ENCODE measurements at places on chromosomes 13 and 19.

DNA sequence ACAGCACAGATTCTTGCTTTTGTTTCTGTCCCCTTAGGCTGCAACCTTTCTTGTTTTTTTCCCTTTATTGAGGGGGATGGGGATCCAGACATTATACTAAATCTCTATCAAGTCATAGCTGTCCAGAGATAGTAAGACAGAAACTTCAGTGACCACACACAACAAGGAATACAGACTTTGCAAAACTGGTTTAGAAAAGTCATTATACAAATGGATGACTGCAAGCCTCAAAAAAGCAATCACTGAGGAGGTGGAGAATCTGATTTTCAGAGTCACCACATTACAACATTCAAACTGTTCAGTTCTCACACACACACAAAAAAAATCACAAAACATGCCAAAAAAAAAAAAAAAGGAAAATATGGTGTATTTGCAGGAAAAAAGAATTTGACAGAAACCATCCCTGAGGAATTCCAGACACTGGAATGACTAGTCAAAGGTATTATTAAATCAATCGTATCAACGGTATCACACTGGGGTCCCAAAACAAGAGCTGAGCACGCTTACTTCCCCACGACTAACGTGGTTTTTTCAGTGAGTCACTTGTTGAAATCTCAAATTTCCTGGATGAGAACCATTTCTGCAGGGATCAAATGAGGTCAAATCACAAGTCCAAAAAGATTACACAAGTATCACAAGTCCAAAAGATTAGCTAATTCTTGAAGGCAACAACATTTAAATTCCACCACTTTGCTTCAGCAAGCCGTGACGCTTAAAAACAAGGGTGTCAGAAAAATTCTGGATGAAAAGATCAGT lies 41.2 kb downstream of the USP12 start:
- no peak for DNase-seq

GRCh38 chr13:50276550-50276949 lies 261.3 kb downstream of the KCNRG start:
- DNase-seq, result no peak

DNA sequence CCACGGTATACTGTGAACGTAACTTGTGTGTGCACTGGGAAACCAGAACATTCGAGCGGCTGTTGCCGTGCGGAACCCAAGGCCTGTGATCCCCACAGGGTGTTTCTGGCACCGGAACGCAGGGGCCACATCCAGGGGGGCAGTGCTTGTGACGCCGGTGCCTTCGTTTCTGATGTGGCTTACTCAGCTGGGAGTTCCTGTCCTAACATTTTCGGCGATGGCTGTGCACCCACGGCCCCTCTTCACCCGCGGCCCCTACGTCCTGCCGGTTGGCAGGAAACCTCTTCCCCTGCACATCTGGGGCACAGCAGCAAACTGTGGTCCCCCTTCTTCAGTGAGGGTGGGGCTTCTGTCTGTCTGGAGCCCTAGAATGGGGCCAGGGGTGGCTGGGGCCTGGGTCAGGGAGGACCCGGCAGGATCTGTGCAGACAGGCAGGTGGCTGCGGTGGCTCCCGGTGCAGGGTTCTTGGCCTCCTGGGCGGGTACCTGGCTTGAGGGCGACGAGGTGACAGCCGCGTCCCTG lies 26.2 kb downstream of the CSNK1G2 start:
- no peak for DNase-seq

DNA sequence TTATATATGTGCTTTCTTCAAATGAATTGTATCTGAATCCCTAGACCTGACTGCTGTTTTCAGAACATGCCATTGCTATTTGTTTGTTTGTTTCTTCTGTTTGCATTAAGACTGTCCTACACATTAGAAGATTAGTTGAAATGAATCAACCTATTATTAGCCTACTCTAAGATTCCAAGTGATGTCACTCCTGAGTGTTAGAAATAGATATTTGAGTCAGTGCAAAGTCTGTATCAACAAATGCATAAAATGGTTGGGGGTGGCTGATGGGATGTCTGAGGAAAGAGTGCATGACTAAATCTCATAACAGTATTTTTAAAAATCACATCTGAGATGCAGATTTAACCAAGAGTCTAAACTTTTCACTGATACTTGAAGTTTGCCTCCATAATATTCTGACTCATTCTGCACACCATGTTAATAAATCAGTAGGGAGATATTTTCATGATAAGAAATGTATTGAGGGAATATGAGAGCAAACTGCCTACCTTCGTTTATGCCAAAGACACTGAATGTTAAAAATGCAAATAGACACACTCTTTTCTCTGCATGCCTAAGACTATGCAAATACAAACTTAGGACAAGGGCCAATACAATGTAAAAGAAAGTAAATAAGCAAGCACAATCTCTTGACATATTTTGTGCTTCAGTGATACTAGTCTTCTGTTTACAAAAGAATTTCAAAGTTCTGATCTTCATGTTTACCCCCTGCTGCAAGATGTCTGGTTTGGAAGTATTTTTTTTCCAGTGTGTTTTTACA lies 253.3 kb downstream of the LIG4 start:
- DNase-seq, result no peak

DNA sequence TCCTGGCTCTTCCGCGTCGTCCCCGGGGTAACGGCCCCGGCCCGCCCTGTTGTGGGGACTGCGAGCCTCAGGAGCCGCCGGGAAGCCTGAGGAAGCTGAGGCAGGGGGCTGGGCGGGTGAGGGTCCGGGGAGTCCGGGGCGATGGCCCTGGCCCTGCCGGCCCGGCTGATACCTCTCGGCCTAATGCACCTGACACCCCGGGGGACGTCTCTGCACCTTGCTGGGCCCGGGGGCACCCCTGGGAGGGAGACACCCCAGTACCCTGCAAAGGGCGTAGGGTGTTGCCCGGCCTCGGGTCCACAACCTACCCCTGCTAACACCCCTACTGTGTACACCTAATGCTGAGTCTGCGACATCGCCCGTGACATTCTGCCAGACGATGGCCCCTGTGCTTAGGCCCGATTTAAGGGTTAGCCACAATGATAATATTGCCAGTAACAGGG lies 410 bp downstream of the PIN1 start:
- no peak for DNase-seq

GRCh38 chr19:41776700-41777099 lies 19.7 kb upstream of the CEACAM3 start:
- DNase-seq, result no peak

DNA sequence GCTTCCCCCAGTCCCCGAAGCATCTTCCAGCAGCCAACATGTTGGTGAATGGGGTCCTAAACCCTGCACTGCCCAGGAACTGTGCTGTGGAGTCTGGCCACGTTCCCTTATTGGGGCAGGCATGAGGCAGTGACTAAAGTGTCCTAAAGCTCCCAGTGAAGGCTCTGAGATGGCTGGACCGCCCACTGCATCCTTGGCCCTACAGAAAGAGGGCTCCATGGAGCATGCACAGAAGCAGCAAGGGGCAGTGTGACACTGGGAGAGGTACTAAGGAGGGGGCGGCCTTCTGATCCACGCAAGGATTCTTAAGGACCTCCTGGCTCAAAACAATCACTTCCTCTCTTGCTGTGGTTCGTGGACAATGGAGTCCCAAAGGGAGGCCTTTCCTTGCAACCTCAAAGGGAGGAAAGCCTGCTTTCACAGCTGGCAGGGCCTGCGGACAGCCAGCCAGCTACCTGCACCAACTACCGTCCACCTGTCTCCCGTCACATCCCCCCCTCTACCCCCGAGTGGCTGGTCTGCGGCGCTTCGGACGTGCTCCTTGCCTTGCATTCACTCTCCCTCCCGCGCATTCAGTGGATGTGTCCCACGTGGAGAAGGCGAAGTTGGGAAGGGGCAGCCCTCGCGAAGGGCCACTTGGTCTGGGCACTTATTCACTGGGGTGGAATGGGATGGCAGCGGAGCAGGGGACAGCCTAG lies 63.9 kb upstream of the STARD13 start:
- no peak for DNase-seq

GRCh38 chr13:112995395-112996191 lies 26.6 kb downstream of the MCF2L start:
- no peak for DNase-seq

DNA sequence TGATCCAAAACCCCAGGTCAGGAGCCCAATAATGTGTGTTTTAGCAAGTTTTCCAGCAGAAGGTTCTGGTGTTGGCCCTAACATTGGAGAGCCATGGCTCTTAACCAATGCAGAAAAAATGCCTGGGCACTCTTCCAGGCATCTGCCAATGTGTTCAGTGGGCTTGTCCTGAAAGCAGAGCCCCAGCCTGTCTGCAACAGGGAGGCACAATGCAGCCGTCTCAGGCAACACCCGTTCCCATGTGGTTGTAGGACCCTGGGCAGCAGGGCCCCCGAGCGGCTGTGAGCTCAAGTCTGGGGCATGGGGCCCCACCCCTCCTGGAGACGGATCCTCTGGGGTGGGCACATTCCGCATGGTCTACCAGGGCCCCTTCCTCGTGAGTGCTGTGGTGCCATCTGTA lies 58.1 kb upstream of the SIAH3 start:
- no peak for DNase-seq

DNA sequence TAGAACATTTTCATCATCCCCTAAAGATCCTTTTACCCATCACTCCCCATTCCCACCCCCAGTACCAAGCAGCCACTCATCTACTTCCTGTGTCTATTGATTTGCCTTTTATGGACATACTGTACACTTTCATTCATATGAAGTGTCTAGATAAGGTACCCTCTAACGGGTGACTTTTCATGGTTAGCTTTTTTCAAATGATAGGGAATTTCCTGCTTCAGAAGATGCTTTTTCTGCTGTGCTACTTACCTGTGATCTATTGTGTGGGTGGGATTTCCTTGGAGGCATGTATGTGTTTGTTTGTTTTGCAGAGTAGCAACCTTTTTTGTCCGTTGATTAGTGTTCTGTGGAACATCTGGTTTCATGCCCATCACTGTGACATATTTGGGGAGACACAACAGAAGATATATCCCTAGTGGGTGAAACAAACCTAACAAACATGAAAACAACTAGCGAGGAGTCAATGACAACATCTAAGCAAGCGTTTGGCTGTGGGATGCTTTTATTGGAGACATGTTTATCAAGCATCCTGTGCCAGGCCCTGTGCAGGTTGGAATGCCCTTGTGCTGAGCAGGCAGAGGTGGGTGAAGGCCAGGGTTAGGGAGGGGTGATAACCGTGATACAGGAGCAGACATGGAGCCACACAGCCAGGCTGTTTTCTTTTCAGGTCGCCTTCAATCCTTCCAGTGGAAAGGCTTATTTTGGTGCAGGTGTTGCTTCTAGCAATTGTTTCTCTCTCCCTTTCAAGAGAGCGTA lies 17.6 kb downstream of the SPINT2 start:
- no peak for DNase-seq

- DNase-seq, result no peak
These were observed 25.2 kb downstream of the IPO5 start for GRCh38 chr13:97978651-97979050.

- DNase-seq, result peak; percentile 71
These were observed at the start of gene ITGBL1 for GRCh38 chr13:101452519-101453485. Gene ITGBL1 (plus strand): TSS chr13:101452675. CDS start chr13:101452834, 159 bp downstream.

DNA sequence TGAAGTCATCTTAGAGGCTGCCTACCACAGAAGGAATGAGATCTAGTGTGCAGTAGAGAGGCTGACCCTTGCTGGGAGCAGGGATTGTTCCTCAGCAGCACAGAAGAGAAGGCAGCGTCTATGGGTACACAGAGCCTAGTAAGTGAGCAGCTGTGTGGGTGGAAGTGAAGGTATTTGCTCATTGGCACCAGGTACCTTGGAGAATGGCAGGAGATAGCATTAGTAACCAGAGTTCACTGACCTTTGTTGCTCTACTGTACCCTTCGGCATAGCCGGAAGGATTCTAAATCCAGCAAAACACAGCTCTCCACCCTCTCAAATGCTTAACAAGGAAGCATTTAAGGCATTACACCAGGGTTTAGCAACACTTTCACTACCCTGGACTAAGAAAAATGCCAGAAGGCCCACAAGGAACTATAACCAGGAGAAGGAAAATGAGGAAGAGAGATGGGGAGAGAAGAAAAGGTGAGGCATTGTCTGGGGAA lies 12.3 kb downstream of the SOX21 start:
- DNase-seq, result no peak

- DNase-seq, result no peak
These were observed 73.8 kb downstream of the TRPM4 start for GRCh38 chr19:49231389-49231788.

GRCh38 chr19:18893587-18894253 lies 2.2 kb downstream of the CERS1 start:
- DNase-seq, result no peak

DNA sequence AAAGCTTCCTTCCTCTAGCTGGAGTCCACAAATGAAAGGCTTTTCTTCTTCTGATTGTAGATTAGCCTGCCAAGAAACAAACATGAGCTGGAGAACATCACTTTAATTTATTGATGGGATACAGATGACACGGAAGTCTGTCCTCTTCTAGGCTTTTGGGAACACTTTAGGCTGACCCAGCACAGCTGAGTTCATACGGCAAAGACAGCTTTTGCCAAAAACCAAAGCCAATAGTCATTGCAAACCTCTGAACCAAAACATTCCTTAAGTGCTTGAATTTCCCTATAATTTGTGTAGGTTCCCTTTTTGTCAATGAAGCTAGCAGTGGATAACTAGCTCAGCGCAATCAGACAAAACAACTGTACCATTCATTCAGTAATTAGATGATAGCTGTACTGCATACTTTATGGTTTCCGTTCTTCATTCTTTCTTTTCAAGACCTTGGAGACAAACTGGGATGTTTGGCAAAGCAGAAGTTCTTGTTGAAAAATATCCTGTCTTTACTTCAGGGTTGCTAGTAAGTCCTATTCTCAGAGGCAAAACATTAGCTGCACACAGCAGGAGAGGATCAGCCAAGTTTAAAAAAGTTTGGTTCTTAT lies 95.7 kb upstream of the SPRY2 start:
- no peak for DNase-seq

DNA sequence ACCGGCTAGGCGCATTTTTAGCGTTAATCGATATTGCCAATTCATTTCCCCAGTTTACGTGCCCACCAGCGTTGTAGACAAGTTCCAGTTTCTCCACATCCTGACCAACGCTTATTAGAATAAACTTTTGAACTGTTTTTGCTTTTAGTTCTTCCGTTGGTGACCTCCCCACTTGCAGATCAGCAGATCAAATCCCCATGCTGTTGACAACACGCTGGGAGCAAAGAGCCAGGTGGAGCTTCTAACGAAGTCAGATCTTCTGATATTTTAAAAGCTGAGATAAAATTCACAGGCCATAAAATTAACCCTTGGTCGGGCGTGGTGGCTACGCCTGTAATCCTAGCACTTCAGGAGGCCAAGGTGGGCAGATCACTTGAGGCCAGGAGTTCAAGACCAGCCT lies 21.2 kb downstream of the RCN3 start:
- no peak for DNase-seq

Measured in WERI-Rb-1 (cell line).